Stromal cell of bone marrow (primary cell): ENCODE measurements at places on chromosomes 3 and 15.

- DNase-seq, result no peak
Observed at GRCh38 chr15:89749951-89750559, 994 bp downstream of the MESP1 start.

GRCh38 chr15:95734422-95735316 lies 595.8 kb upstream of the NR2F2 start:
- DNase-seq, result no peak

DNA sequence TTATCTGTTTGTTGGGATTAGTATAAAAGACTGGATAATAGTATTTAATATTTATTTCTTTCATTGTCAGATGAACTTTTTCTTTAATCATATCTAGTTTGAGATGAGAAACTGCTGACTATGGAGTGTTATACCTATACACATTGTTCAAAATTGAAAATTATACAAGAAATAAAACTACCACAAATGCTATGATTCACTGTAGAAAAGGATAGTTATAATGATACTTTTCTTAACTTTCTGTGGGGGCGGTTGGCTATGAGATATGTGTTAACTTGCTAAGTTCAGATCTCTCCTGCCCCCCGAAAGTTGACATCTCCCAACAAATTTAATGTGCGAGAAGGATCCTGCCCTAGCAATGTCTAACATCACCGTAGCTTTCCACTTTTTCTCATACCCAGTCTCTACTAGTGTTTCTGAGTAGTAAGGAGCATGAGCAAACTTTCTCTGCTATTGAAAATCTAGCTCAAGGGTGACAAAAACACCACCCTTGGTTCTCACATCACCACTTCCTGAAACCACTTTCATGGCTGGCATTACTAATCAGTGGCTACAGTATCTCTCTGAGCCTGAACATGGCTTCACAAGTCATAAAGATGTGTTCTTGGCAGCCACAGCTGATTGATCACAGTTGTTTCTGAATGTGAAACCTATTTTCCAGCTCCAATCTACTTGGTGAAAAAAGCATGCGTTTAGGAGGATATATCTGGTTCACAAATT lies 15.8 kb upstream of the SAMMSON start:
- no peak for DNase-seq

DNA sequence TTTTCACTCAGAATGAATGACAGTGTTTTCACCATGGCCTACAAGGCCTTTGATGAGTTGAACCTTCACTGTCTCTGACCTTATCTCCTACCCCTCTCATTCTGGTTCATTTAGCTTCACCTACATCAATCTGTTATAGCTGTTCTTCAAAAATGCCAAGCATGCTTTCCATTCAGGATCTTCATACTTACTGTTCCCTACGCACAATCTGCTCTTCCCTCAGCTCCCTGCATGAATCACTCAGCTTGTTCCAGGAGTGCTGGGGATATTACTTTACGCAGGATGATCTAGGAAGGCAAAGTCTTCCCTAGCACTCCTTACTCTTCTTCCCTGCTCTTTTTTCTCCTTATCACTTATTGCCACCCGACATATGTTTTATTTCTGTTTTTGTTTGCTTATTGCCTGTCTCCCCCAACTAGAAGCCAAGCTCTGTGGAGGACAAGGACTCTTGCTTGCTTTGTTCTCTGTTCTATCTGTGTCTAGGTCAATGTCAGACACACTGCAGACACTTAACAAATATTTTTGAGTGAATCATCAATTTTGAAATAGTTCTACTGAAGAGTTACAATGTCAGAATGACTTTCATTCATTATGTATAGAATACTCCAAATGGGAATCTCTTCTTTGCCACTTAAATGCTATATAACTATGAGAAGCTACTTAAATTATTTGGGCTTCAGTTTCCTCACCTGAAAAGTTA lies 238.3 kb upstream of the FEZF2 start:
- no peak for DNase-seq
